ENCODE measurements at places on chromosomes 7 and 10. TPM values are rescaled to one million over a fixed set of nuclear protein-coding genes. Genes with fewer than 3 reads are reported as not detected.

Gene STOX1
- 2.4 TPM for total RNA-seq

Gene TMEM176A
- total RNA-seq: 2.3 TPM

GRCh38 chr10:89478085-89478738, 57.2 kb downstream of the SLC16A12 start:
- DNase-seq: no peak

Gene CPN1
- total RNA-seq: not detected

- DNase-seq: no peak
These were observed 397.6 kb downstream of the GPAM start for GRCh38 chr10:111785921-111786320.

Gene CCDC136
- 6.9 TPM for total RNA-seq

Gene PRSS37
- not detected for total RNA-seq

DNA sequence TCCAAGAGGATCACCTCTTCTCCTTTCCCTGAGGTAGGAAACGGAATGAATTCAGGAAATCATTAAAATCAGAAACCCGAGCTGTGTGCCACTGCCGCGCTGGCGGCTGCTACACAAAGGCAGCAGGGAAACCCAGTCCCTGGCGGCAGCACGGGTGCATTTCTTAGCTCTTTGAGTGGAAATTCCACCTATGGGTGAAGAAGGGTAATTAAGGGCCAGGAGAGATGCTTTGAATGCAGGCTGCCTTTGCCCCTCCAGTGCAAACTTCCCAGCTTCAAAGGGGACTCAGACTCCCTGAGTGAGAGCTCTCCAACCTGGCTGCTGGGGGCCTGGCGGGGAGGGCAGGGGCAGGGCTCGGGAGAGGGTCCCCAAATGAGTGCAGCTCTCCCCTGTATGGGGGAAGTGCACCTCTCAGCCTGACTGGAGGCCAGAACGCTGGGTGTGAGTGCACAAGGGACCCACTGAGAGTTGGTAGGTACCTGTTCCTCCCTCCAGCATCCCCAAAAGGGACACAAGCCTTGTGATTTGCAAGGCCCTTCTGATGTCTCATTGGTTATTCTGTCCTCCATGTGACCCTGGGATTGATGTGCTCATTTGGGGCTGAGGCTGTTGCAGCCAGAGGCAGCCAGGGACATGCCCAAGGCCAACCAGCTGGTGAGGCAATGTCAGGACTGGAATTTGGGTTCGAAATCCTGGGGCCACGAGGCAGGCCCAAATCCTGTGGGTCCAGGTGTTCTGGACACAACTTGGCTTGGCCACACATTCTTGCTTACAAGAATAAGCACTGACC, 16.3 kb upstream of the ZMIZ1 start:
- peak; percentile 50 for DNase-seq

DNA sequence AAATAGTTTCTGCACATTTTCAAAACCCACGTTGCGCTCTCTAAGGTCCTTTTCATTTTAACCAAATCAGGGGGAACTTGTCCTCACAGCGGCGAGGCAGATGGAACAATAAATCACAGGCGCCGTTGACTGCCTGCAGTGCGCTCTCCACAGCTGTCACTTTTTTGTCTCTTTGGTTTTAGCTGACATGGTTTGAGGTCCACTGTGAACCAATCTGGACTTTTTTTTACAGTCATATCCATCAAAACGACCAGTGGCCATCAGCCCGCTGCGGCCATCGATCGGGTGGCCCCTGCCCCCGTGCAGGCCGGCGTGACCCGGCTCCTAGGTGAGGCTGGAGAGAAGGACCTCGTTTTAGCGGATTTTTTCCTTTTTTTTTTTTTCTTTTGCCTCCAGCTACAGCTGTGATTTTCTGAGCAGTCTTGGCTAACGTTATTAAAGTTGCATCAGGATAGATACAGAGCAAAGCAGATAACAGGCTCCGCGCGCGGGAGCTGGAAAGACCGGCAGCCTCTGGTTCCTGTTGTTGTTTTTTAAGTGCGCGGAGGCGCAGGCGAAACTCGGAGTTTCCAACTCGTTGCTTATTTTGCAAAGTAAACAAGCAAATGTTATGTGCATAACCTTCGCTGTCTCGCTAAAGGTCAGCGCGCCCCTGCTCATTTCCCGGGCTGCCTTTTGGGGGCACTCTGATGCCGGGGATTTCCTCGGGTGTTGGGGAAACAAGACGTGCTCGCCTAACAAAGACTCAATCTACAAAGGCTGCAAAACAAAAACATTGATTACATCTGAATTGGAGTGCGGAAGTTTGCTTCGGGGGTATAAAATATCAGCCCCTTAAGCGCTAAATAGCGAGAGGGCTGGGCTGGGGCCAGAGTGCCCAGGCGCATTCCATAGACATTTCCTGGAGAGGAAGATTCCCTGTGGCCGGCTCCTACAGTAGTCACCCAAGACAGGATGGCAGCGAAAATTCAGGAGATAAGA, 414.8 kb upstream of the MKI67 start:
- DNase-seq: peak; percentile 53

Gene PPP1R3C
- 2.1 TPM for total RNA-seq

GRCh38 chr7:104366390-104366789, 38.0 kb downstream of the LHFPL3 start:
- no peak for DNase-seq

- no peak for DNase-seq
These were observed 127.4 kb downstream of the TRRAP start for GRCh38 chr7:99005776-99006175.

Gene STAMBPL1
- 61.2 TPM for total RNA-seq

Gene TRIM24
- total RNA-seq: 24.2 TPM

GRCh38 chr10:132844069-132844809, 58.3 kb upstream of the NKX6-2 start:
- no peak for DNase-seq

GRCh38 chr7:47267346-47267745, 314.6 kb downstream of the TNS3 start:
- no peak for DNase-seq

DNA sequence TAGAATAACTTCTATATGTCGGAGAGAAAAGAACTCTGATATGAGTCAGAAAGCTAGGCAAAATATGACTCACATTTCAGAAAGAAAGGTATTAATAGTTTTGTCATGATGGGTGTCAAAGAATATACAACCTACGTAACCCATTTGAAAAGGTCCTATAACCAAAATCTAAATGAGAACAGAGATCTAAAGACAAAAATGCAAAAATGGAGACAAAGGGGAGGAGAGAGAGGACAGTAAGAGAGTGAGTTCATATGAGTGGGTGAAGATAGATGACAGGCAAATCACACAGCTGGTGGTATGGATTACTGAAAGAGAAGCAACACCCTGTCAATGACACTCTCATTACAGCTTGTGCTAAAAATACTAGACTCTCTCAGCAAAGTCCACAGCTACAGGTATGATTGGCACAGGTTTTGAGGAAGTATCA, 25.6 kb downstream of the ANKMY2 start:
- DNase-seq: peak; percentile 20

DNA sequence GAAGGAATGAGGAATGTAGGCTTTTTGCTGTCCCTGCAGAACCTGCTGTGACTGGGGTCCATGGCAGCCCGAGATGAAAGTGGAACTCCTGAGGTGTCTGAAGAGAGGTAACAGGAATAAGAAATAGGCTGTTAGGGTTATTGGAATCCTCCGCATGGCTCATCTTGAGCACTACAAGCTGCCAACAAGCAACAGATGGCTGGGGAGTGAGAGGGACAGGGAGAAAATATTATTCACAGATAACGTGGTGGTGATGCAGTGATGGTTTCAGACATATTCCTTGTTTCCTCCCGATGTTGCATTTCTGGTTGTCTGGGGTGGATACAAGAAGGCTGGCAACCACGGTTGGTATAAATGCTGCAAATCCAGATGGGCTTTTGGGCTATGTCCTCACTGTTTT, 46.1 kb downstream of the AP3M1 start:
- no peak for DNase-seq

DNA sequence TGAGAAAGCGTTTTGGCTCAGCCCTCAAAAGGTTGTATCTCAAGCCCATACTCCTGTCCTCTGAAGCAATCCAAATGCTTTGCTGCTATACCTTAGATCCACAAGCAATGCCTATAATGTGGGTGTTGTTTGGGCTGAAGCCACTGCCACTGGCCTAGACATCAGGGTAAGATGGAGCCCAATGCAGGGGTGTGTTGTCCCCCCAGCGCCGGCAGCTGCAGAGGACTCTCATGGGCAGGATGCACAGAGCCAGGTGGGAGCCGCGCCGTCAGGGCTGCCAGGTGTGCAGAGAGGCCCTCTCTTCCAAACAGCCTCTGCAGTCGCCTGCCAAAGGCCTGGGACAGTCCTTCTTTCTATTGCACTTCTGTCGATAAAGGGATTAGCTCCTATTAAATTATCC, 205.2 kb upstream of the SHH start:
- no peak for DNase-seq

Gene CDHR3
- 13.9 TPM for total RNA-seq

- peak; percentile 28 for DNase-seq
These were observed 527 bp downstream of the PDIA4 start for GRCh38 chr7:149027611-149028345.

- DNase-seq: no peak
These were observed 25.9 kb downstream of the PRKG1 start for GRCh38 chr10:51100221-51100620.

Gene ABCC2
- 1.3 TPM for total RNA-seq

DNA sequence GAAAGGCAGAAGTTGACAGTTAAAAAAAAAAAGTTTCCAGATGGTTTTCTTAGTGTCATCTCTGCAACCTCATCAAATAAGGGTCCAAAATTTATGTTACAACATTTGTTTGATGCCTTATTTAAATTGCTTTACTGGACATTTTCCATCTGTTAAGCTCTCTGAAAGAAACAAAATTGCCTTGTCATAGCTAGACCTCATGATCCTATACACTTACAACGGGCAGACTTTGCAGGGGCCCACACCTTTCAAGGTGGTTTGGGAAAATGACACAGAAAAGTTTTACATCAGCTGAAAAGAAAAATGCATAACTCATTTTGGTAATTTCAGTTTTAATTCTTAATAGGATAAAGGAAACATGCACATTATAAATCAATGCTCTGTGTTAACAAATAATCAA, 1.4 kb upstream of the TES start:
- DNase-seq: no peak

DNA sequence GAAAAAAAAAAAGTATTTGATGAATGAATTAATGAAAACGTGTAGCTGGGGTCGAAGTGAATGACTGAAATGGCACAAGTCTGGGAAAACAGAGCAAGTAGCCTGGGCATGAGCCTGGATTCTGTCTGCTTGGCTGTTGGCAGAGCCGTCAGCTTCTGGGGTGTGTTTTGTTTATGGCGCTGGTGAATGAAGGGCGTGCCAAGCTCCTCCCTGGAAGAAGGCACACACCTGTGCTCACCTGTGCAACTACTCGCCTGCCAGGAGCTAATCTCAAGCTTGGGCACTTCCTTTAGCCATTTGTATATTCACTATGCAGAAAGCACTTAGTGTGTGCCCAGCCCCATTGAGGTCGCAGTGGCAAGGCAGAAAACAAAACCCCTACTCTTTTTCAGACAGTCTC, 74.1 kb downstream of the GTF2IRD1 start:
- DNase-seq: no peak

DNA sequence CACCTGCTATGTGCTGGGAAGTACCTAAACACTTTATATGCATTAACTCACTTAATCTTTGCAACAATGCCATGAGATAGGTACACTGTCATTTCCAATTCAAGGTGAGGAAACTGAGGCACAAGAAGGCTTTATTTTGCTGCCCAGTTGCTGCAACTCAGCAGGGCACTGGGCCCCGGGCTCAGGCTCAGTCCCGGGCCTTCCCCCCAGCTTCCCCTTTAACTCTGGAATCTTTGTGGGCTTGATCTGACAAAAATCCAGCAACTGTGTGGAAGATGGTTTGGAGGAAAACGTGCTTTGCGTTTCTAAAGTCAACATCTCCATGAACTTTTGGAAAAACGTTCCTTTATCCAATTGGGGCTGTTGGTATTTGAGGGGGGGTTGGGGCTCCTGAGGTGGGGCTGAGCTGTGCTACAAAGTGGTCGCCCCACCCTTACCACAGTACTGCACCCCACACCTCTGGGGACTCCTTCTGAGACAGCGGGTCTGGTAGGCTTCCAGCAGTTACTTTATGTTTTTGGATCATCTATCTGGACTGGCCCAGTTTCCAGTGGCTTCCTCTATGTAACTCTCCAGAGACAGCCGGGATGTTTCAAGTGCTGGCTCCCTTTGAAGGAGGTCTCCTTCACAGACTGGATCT, 40.5 kb upstream of the CAMK1D start:
- no peak for DNase-seq

Gene GBX1
- not detected for total RNA-seq

Gene HOXA10
- total RNA-seq: not detected

DNA sequence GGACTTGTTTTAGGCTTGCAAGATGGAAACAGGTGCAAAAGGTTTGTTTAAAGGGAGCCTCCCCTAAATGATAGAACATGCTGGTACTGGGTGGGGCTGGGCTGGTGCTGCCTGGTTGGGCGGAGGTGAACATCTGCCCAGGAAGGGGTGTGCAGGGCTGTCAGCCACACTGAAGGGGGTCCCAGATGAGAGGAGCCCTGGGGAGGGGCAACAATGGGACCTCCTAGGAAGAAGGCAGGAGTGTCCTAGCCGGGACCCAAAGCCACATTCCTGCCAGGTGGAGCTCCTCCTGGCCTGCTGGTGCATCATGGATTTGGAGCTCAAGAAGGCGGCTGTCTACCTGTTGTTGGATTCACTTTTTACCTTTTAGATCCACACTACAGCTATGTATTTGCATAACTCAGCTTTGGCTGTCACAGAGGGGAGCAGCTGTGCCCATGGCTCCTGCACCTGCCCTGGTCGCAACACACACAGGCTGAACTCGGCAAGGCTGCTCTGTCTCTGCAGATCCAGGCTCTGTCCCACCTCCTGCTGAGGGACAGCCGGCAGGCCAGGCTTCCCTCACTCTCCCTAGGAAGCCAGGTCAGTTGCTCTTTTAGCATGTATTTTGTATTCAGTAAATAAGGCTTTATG, 59.9 kb downstream of the ADARB2 start:
- DNase-seq: no peak

DNA sequence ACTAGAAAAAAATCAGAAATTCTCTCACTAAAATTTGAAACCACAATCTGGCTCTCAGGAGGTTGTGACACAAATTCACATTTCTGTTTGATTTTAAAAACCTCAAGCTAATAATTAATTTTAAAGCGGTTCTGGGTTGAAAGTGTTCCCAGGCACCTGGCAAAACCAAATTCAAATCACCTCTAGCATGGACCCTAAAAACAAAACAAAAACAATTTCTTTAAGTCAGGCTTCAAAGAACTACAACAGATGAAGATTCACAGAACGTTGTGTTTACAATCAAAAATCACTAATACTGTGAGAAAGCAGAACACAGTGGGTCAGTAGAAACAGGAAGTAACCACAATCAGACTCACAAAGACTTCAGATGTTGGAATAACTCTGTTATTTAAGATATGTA, 7.2 kb upstream of the RELN start:
- DNase-seq: peak; percentile 3

GRCh38 chr10:23174074-23174976, 17.8 kb upstream of the PTF1A start:
- no peak for DNase-seq

Gene ASIC3
- total RNA-seq: 6.7 TPM

Gene ITGA8
- total RNA-seq: 0.07 TPM
